ENCODE measurements at places on chromosomes 12 and 14.

DNA sequence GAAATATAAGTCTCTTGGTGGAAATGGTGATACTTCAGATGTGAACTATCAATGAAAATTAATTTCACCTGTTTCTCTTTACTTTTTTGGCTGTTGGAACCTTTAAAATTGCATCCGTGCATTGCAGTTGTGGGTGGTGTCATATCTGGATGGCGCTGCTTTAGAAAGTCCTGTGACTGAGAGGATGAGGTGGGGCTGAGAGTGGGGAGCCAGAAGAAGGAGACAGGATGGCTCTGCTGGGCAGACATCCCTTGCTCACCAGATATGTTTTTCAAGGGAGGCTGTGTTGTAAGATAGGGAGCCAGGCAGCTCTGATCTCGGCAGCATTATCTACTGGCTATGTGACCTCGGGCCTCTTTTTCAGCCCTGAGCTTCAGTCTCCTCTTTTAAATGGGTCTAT is 12.7 kb downstream of the ASB2 start:
- DNase-seq, result no peak

DNA sequence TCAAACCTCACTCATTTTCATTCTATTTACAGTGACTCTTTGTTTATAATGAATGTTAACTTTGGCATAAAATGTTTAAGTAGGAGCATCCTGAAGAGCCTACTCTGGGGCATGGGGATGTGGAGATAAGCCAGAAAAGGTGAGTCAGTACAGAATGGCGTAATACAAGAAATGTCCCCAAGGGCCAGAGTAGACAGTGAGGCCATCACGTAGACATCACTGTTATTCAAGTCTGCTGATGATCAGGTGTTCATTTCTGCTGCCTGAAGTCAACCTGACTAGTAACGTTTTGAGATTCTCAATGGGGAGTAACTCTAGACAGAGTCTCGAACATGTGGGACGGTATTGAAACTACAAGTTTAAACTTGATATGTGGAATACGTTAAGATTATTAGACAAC is 47.6 kb upstream of the PKP2 start:
- no peak for DNase-seq

DNA sequence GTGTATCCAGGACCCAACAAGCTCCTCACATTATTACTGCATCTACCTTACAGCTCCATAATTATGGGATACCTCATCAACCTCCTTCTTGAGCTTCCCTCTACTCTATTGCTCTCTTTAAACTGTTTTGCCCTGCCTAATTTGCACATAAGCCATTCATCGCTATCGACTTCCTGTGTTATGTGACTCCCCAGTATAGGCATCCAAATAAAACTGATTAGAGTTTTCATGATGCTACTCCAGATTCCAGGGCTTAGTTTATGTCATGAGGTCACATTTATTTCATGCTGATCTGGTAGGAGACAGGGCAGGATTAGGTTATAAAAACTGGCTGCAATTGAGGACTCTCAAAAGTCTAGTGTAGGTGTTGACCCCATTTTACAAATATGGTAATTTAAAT is 569.9 kb upstream of the MGAT4C start:
- DNase-seq, result no peak

DNA sequence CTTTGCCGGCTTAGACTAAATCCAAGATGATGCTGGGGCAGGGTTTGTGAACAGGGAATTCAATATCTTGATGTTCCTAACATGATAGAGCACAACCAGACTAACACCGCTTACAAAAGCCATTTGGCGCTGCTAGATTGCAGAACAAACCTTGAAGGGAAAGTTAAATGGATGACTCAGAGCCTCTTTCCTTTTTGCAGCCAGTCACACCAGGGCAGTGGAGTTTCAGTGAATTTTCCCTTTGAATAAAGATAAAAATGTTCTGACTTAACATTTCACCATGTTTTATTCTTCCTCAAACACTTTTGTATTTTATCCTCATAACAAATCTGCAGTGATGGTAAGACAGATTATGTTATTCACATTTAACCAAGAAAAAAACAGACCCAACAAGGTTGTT is 47.3 kb downstream of the PDE6H start:
- DNase-seq, result no peak

- no peak for DNase-seq
Observed at GRCh38 chr12:971991-972390, 19.0 kb upstream of the ERC1 start.

- no peak for DNase-seq
Observed at GRCh38 chr14:97029800-97030199, 232.6 kb downstream of the VRK1 start.

GRCh38 chr14:52840877-52841276 is 49.5 kb upstream of the GNPNAT1 start:
- no peak for DNase-seq

DNA sequence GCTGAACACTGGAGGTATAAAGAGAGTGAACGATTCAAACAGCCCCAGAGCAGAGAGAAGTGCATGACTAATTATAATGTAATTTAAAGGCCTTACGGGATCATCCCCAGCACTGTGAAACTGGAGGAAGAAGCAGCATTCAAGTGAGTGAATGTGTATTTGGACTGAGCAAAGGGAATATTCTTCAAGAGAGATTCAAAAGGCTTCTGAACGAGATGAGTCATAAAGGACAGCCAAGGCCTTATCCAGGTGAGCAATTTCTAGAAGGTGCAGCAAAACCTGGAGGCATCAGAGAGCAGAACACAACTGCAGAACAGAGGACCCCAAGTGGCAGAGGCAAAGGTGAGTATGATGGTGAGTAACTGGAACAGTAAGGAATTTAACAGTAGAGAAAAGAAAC is 127.2 kb downstream of the BCAT1 start:
- no peak for DNase-seq

- no peak for DNase-seq
Observed at GRCh38 chr12:122921917-122922316, 26.0 kb upstream of the VPS37B start.

- DNase-seq, result no peak
Observed at GRCh38 chr12:96260231-96260630, 66.1 kb downstream of the ELK3 start.

DNA sequence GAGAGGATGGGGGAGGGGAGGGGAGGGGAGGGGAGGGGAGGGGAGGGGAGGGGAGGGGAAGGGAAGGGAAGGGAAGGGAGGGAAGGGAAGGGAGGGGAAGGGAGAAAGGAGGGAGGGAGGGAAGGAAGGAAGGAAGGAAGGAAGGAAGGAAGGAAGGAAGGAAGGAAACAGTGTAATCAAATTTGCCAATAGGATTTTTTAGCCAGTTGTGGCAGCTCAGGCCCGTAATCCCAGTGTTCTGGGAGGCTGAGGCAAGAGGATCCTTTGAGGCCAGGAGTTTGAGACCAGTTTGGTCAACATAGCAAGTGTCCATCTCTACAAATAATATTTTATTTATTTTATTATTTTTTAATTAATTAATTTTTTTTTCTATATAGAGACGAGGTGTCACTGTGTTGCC is 19.4 kb downstream of the AICDA start:
- no peak for DNase-seq

- DNase-seq, result no peak
Observed at GRCh38 chr14:89748004-89748403, 206.5 kb downstream of the EFCAB11 start.

DNA sequence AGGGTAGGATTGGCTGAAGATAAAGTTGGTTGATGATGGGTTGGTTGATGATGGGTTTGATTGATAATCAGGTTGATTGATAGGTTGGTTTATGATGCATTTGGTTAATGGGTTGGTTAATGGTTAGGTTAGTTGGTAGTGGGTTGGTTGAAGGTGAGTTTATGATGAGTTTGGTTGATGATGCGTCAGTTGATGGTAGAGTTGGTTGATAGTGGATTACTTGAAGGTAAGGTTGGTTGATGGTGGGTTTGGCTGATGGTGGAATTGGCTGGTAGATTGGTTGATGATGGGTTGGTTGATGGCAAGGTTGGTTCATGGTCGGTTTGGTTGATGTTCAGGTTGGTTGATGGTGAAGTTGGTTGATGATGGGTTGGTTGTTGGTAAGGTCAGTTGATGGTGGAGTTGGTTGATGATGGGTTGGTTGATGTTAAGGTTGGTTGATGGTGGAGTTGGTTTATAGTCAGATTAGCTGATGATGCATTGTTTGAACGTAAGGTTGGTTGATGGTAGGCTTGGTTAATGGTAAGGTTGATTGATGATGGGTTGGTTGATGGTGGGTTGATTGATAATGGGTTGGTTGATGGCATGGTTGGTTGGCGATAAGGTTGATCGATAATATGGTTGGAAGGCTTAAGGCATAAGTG is 146.4 kb downstream of the ADGRD1 start:
- DNase-seq, result no peak

DNA sequence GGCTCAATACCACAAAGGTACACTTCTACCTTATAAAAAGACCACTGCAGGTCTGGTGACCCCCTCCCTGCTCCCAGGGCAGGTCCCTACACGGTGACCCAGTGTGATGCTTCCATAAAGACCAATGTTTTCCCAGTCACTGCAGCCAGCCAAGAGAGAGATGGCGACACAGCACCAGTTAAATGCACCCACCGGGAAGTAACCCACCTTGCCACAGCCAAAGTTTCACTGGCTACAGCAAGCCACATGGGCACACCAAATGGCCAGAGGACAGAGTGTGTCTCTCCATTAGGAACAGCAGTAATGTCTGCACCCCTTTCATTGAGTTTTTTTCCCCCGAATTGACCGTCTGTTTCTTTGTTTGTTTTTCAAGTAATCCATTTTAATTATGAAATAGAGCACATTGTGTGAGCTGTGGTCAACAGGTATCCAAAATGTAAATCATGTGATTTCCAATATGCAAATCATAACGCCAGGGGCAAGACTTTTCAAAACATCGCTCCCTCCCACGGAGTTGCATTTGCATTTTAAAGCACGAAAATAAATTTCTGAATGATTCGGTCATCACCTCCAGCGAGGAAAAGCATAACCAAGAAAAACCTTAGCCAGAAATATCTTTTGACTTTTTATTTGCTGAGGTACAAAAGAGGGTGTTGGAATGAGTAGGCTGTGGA is 48.9 kb upstream of the EML1 start:
- no peak for DNase-seq

- DNase-seq, result no peak
Observed at GRCh38 chr12:2811801-2812200, 667 bp upstream of the ITFG2 start.

GRCh38 chr14:99393059-99393655 is 87.5 kb downstream of the SETD3 start:
- DNase-seq, result peak; percentile 68

DNA sequence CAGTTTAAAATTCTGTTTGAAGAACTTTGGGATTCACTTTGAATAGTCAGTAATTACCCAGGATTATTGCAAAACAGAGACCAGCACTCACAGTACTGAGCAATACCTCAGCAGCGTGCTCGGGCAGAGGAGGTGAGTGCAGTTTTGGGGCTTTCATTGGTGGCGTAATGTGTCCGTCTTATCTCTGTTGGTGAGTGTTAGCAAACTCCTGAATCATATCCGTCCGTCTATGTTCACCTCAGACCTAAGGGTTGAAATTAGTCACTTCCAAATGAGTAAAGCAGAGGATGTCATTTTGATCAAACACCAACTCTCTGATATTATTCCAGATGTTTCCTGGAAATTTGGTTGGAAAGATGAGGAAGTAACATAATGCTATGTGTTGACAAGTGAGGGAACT is 82.8 kb downstream of the BORCS5 start:
- DNase-seq, result no peak

DNA sequence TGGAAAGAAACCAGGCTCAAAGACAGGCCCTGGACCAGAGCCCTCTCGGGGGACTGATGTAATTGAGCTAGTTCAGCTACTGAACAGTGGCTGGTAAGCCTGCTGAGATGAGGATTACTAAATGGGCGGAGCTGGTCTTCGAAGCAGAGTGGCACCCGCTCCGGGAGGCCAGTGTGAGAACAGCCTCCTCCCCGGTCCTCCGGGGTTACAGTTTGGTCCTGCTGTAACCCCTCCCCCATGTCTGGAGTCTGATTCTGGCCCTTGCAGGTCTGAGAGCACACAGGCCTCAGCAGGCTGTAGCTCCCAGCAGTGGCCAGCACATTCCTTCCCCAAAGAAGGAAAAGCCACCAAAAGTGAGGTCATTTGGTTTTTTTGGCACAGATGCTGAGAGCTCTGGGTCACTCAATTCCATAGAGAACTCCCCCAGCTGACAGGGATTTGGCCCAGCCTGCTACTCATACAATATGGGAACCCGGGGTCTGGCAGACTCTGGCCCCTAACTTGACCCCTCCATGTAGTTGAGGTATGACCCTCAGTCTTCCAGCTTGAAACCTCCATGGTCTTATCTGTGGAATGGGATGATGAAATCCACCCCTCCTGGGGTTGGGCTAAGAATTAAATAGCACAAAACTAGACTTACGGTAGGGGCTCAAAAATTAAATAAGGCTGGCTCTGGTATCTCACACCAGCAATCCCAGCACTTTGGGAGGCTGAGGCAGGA is 39.0 kb downstream of the ACTN1 start:
- peak; percentile 67 for DNase-seq

GRCh38 chr12:101939856-101940265 is 62.5 kb downstream of the DRAM1 start:
- peak; percentile 67 for DNase-seq

DNA sequence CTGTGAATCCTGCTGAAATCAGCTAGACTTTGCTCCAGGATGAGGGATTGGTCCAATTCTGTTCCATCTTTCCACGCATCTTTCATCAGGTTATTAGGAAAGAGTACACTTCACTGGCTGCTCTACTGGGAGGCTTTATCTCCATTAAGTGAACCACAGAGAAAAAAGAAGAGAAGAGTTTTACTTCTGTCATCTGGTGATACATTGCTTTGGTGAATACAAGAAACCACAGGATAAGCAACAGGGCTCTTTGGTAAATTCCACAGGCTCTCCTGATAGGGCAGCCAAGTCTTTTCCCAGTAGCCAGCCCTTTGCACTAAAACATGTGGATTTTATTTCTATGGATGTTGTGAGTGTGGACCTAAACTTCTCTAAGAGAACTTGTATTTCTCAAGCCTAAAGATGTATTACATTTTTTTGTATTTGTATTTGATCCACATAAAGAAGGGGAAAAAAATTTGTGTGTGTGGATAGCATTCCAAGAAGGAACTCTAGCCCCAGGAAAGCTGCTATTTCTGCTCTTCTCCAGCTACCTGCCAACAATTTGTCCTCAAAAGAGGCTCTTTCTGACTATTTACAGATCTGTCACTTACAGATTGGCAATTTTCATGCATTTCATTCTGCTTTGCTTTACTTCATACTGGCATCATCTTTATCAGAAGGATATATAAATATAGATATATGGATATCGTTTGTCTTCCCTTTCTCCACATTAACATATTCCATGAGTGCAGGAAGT is 1117.6 kb upstream of the TMEM132C start:
- DNase-seq, result no peak
